Right hindlimb (tissue), 1 donor: ENCODE measurements at places on chromosomes 7 and 10.
A peak's percentile ranks its signal among the peaks of the same experiment; 100 is the strongest.

- DNase-seq: no peak
Observed at GRCh38 chr10:131584287-131584686, 272.8 kb upstream of the TCERG1L start.

DNA sequence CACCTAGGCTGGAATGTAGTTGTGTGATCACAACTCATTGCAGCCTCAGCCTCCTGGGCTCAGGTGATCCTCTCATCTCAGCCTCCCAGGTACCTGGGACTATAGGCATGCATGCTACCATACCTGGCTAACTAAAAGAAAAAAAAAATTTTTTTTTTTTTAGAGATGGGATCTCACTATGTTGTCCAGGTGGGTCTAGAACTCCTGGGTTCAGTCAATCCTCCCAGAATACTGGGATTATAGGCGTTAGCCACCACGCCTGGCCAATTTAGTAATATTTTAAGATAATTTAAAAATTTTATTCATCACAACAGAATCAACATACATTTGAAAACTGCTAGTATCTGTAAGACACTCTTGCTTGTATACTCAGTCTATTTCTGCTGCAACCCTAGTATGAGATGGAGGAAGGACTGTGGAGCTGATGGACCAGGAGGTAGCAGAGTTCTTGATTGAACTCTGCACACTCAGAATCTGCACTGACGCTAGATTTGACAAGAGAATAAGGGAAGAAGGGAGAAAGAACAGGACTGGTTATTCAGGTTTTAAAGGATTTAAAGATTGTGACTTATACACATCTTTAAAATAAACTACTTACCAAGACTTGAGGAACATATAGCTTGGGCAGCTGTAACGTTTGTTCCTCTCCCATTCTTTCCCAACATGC lies 57.6 kb downstream of the VCL start:
- no peak for DNase-seq

- DNase-seq: no peak
Observed at GRCh38 chr7:123975084-123975483, 50.0 kb downstream of the SPAM1 start.

DNA sequence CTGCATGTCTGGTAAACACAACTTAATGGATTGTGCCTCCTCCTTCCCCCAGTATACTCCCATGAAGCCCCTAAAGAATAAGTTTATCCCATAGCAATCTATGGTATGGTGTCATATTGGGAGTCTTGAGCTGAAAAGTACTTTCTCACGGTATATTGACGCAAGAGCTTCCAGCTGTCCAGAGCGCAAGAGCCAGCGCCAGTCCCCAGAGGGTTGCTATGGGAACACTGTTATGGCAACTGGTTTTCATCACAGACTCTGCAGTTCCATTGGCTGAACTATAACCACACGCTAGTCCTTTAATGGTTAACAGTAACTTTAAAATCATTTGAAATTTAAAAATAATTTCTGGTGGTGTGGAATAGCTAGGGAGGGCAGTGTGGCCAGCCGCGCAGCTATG lies 46.9 kb downstream of the PRPF18 start:
- DNase-seq: peak; percentile 93

DNA sequence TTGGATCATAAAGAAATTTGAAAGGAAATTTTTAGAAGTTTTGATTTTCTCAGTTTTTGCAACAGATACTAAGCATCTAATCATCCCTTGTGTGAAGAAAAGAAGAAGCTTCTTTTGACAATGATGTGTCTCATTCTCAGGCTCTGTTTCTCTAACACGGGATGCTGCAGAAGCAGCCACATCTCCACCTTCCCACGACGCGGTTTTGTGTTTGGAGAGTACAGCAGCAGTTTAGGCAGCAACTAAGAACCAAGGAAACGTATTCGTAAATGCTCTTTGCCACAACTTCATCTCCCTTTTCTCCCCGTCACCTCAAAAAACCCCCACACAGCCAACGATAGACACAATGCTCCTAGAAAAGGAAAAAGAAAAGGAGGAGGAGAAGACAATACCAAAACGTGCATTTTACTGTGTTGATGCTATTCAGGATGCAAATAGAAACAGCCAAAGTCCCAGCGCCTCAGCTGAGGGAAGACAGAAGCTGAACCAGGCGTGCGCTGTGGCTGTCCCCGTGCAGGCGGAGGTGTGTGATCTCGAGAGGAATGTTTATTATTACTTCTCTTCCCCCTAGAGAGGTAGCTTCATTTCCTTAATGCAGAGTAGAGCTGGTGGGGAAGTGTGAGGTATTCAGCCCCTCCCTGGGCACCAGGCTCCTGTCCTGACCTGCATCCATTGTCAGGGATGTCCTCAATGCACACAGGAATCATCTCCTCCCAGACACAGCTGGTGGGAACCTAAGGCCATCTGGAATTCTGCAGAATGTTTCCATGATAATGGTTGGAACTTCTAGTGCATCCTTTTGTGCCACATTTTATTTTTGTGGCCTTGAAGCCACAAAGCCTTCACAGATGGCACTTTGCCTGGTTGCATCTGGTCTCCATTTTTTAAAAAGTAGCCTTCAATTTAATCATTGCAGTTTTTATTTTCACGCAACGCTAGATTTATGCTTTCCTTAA lies 174.6 kb upstream of the KLF6 start:
- DNase-seq: no peak

- DNase-seq: peak; percentile 50
Observed at GRCh38 chr10:14736600-14737081, 38.1 kb downstream of the FAM107B start.

DNA sequence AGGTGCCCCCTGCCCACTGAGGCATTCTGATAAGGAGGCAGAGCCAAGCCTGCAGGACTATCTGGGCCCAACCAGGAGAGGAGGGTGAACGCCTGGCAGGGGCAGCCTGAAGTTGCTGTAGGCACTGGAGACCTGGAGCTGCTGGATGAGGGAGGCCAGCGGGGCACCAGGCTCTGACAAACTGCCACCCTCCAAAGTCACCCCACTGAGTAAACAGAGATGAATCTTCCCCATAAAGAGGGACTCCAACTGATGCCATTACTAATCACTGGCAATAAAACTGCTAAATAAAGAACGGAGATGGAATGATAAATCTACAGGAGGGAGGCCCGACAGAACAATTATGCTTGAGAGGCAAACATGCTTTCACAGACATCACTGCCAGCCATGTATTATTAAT lies 44.2 kb downstream of the DRGX start:
- DNase-seq: no peak
